Suppressor macrophage treated with lipopolysaccharide for 1 hour (primary cell): ENCODE measurements at places on chromosomes 2 and 18.

- DNase-seq, result no peak
Measured at GRCh38 chr2:75186821-75187220, 12.5 kb downstream of the TACR1 start.

DNA sequence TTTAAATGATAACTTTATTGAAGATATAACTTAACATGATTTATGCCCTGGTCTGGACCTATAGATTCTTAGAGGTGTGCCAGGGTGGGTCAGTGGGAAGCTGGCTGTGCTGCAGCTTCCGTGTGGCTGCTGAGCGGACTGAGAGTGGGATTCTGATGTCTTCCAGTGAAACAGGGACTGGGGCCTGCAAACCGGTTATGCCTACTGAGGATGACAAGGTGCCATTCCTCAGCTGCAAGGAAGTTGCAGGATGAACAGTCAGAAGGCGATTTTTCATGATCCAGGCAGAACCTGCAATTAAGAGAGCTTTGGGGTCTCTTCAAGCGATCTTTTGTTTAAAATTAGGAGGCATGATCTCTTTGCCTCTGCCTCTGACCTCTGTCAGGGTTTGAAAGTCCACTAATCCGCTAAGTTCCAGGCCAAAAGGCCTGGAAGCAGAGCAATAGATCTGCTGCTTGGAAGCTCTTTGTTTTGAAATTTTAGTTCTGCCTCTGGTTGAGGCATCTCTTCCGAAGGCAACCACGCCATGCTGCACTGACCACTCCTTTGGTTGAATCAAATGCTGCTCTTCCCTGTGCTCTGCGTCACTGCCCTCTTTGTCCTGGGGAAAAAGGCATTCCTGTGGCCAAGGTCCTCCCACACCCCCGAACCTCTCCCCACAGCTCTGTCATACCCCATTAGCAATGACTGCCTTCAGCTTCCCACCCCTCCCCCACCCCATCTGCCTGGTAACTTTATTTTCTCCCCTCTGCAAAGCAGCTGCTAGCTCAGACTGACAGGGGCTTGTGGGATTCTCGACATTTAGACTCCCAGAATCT lies 2.0 kb downstream of the TMEM169 start:
- DNase-seq, result no peak

- DNase-seq, result no peak
Measured at GRCh38 chr2:240336820-240337427, 98.5 kb upstream of the GPC1 start.

- no peak for DNase-seq
Measured at GRCh38 chr2:147772781-147773180, 72.0 kb upstream of the ACVR2A start.

GRCh38 chr2:97011977-97012569 lies 25.7 kb upstream of the FAM178B start:
- peak; percentile 73 for DNase-seq

DNA sequence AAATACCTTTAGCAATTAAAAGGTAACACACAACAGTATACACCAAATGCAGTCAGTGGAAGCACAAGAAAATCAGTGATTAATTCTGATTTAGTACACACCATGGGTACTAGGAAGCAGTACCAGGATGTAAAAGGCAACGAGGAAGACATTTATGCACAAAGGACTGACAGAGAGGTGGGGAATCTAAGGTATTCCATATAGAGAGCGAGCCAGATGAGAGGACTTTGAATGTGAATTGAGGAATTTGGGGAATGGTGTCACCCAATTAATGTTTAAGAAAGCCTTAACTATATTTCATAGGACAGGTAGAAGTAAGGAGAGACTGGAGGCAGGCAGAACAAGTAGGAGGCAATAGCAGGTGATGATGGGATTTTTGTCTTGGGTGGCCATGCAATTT lies 11.7 kb downstream of the CPS1 start:
- no peak for DNase-seq

- DNase-seq, result peak; percentile 46
Measured at GRCh38 chr2:39504790-39505335, 67.8 kb upstream of the MAP4K3 start.

- peak; percentile 65 for DNase-seq
Measured at GRCh38 chr2:108588070-108588668, 53.9 kb downstream of the LIMS1 start.

DNA sequence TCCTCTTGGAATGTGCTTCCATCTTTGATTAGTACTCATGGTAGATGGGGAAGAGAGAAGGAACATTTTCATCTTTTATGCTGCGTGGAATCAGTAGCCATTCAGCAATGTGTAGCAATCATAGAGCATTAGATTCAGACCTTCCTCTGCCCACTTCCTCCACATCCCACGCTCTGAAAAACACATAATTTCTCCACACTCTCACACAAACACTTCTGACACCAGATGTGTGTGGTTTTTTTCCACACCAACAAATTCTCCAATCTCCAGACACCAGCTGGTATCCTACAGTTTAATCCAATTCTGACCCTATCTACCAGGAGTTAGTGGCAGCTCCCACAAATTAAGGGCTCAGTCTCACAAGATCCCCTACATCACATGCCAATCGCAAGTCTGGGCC lies 103.3 kb downstream of the AOX1 start:
- DNase-seq, result peak; percentile 83

GRCh38 chr18:79695856-79696850 lies 16.6 kb downstream of the CTDP1 start:
- DNase-seq, result no peak

GRCh38 chr2:74841641-74842040 lies 7.7 kb downstream of the HK2 start:
- no peak for DNase-seq

DNA sequence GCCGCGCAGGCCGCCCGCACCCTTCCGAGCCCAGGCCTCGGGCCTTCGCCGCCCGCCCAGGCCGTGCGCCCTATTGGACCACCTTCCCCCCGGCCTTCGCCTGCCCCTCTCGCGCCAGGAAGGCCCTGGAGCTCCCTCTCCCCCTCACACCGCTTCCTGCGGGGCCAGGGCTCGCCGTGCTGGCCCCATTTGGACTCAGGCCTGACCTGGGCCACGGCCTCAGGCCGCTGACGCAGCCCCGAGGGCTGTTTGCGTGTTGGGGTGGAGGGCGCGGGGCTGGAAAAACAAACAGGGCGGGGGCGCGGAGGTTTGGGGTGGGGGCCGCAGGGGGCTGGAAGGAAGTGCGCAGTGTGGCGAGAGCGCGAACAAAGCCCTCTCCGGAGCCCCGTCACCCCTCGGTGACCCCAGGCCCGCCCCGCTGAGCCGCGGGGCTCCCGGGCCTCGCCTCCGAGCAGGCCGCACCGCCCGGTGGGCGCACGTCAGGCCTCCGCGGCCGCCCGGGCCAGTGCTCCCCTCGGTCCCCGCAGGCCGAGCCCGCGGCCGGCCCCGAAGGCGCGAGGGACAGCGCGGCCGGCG lies 12.3 kb upstream of the SIX3 start:
- no peak for DNase-seq

DNA sequence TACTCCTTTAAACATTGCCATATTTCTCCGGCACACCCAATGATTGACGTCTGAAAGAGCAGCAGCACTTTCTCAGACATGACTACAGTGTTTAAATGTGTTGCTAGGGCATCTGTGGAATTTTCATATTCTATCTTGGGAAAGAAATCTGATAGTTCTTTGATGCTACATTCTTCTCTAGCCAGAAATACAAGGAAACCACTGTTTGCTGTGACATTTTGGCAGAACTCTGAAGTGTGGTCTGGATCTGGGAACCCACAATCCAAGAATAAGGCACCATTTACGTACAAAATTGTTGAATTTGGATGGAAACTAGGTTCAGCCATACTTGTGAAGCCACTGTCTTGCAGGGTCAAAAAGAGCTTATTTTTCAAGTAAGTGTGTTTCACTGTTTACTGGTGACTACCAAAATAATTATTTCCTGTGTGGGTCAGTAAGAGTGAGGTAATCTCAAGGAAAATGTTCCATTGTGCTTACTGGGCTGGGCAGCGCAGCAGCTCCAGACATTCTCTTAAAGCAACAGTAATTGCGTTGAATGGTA lies 21.3 kb upstream of the CD28 start:
- DNase-seq, result no peak

- peak; percentile 94 for DNase-seq
Measured at GRCh38 chr2:238376884-238377391, 49.8 kb upstream of the ASB1 start.

GRCh38 chr18:12699747-12700146 lies 2.8 kb downstream of the CEP76 start:
- no peak for DNase-seq

GRCh38 chr2:56130463-56131070 lies 53.2 kb upstream of the CCDC85A start:
- no peak for DNase-seq

- no peak for DNase-seq
Measured at GRCh38 chr18:76754351-76754750, 68.0 kb upstream of the ZNF236 start.

GRCh38 chr18:12336887-12337286 lies 28.8 kb downstream of the TUBB6 start:
- no peak for DNase-seq

DNA sequence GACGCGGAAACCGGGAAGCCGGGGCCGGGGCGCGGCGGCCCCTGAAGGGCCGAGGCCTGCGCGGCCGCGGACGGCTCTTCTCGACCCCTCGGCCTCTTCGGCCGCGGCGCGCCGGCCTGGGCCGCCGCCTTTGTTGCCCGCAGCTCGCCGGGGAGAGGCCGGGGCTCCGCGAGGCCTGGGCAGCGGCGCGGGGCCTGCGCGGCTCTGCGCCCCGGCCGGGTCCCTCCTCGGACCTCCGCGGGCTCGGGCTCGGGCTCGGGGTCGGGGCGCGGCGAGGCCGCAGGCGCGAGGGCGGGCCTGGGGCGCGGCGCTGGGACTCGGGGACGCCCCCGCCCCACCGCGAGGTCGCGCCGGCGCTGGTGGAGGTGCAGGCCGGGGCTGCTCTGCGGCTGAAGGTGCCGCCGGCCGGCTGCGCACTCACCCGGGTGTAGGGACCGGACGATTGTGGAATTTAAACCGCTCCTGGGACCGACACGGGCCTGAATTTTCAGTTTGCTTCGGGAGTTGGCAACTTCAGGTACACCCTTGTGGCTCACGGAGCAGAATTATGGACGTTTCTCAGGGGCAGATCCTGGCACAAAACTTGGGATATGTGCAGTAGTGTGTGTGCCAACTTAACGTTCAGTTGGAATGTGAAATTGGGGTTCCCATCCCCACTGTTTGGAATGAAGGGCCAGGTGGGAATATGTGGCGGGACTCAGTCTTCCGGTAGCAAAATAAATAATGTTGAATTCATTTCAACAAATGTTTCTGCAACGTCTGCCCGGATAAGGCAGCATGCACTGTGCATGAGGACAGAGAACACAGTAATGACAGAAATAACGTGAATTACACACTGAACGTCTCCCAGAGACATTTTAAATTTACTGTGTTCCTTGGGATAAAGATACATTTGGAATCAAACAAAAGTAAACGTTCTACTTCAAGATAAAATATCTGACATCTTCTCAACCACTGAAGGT lies 787 bp downstream of the SOCS6 start:
- peak; percentile 38 for DNase-seq

DNA sequence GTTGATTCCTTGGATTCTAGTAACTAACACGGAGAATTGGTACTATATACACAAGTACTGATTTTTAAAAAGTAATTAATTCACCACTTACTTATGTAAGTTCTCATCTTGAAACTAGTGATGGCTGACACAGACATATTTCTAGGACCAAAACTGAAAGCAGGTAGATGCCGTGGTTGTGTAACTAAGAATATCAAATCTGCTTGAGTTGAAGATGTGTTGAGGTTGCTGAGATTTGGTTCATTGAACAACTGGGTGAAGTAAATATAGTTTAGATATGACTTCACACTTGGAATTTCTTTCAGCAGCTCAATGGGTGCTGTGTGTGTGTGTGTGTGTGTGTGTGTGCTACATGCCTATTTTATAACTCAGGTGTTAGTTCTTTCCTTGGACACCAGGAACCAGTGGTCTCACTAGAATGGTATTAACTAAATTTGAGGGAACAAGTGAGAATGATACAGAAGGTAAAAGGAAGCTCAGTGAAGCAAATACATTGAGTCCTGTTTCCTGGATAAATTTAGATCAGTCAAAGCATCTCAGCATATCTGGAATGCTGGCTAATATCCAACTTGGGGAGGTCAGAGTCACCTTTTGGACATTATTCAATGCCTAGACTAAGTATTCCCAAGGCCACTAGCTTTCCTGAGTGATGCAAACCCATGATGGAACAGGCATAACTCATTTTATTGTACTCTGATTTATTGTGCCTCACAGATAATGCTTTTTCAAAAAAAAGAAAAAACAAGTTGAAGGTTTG lies 110.7 kb upstream of the ZEB2 start:
- DNase-seq, result no peak

DNA sequence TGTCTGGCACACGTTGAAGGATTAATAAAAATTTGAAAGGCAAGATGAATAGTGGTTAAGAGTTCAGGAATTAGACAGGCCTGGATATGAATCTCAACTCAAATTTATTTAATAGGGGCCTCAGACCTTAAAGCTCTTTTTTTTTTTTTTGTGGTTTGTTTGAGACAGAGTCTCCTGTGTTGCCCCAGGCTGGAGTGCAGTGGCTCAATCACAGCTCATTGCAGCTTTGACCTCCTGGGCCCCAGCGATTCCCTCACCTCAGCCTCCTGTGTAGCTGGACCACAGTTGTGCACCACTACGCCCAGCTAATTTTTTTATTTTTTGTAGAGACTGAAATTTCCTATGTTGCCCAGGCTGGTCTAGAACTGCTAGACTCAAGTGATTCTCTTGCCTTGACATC lies 3.0 kb downstream of the ZRANB3 start:
- no peak for DNase-seq

DNA sequence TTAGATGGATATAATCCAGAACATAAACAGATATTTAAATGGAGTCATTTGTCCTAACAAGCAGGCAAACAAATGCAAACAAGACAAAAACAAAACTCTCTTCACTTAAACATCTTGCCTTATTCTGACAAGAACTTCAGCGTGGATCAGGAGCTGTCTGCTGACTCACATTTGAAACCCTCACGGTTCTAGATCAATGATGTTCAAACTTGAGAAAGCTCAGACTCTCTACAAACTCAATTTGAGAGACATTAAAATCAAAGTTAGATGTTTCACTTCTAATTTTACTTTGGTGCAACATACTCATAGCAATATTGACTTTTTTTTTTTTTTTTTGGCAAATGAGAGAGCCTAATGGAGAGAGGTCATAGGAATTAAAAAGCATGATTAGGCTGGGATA lies 362.8 kb upstream of the SLC14A2 start:
- DNase-seq, result no peak

- no peak for DNase-seq
Measured at GRCh38 chr2:202757339-202757738, 114.2 kb downstream of the ICA1L start.

DNA sequence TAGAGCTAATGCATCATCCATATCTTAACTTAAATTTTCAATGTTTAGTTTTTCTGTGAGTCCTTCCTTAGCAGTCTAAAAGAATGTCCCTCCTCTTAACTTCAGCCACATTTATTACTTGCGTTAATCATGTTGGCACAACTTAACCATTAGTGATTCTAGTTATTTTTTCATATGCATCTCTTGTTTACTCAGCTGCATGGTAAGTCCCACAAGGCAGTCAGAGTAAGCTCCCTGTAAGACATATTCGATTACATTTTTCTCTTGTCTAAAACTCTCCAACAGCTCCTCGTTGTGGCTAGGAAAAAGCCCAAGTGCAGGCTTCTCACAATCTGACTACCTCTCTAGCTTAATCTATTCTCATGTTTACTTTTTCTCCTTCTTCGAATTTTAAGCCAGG lies 2045.3 kb upstream of the PIK3C3 start:
- no peak for DNase-seq
